NCI-H526 (cell line): ENCODE measurements at places on chromosomes 2 and 18.

- DNase-seq: no peak
These were observed 211.8 kb upstream of the SLC14A2 start for GRCh38 chr18:45403341-45404049.

GRCh38 chr2:219441451-219442255, 7.0 kb downstream of the SPEG start:
- DNase-seq: no peak

GRCh38 chr2:122707224-122707824, 951.9 kb downstream of the TSN start:
- no peak for DNase-seq

- DNase-seq: no peak
These were observed 285.1 kb upstream of the SLC14A2 start for GRCh38 chr18:45330170-45330594.

DNA sequence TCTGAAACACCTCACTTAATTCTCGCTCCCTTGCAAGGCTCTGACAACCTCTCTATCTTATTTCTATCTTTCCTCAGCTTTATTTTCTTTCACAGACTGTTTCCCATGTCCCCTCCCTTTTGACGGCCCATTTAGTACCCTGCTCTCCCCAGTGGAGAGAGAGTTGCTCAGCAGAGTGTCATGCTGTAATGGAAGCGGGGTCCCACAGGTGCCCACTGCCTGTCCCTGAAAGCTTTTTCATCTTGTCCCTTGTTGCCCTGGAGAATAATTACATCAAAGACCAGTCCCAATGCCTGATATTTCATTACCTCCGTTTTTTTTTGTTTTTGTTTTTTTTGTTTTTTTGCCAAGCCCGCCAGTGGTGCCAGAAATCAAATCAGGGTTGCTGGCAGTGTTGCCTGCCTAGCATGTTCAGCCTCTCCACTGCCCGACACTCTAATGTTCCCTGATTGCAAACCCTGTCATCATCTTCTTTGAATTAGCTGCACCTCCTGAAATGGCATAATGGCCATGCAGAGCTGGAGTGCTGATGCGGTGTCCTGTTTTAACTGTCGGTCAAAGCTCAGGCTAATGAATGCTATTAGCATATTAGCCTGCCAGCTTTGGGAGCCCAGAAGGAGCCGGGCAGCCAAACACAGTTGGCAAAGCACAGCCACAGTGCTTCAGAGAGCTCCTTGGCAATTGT, 71.2 kb upstream of the CAVIN2 start:
- DNase-seq: no peak

GRCh38 chr2:119862127-119862889, 102.6 kb downstream of the PTPN4 start:
- DNase-seq: no peak

GRCh38 chr2:202335791-202336467, 40.2 kb upstream of the BMPR2 start:
- no peak for DNase-seq

GRCh38 chr2:140737006-140737405, 1393.8 kb downstream of the LRP1B start:
- no peak for DNase-seq

GRCh38 chr2:221123396-221123795, 448.7 kb downstream of the EPHA4 start:
- no peak for DNase-seq

GRCh38 chr18:79553154-79553553, 126.4 kb upstream of the CTDP1 start:
- no peak for DNase-seq

DNA sequence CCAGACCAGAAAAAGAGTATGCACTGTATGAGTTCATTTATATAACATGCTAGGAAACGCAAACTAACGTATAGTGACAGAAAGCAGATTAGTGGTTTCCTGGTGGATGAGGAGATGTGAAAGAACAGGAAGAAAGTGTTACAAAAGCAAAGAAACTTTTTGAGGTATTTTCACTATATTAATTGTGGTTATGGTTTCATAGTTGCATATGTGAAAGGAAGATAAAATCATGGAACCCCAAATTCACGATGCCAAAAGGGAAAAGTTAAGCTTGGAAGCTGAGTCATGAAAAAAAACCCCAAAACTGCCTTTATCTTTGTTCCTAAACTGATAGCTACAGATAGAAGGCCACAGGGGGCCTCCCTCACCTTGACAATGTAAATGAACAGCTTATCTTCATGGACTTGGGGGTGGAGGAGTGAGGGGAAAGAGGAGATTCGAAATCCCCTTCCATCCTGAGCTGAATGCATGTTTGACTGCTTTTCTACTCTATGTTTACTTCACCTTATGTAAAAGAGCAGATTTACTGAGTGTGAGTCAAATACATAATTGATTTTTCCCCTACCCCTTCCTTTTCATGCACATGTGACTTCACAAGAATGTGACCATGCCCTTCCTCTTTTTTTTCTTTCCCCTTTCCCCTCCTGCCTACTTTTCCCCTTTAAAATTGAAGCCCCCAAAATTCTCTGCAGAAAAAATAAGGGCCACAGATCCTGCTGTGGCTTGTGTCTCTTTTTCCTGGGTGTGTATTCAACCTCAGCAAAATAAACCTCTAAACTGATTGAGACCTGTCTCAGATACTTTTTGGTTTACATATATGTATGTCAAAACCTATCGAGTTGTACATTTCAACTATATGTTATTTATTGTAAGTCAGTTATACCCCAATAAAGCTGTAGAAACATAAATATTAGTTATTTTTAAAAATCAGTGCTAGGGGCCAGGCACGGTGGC, 100.1 kb upstream of the TLK1 start:
- DNase-seq: no peak
